AG10803 (cell line): ENCODE measurements at places on chromosomes 6 and 20.

- peak; percentile 29 for DNase-seq
Measured at GRCh38 chr6:125507987-125508655, 206.4 kb upstream of the HDDC2 start.

DNA sequence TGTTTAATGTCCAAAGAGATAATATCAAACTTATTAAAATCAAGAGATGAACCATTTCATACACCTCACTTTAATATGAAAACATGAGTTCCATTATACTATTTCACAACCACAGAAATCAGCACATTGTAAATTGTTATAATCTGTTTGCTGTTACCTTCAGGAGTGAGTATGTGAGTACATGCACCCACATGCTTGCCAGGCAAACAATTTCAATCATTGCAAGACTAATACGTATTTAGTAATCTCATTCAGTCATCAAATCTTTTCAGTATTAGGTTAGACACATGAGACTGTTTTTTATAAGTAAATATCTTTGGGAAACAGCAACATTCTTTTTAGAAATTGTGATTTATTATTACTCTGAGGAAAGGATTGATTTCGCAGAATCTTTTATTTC lies 9.3 kb upstream of the EPM2A start:
- no peak for DNase-seq

- DNase-seq = peak; percentile 3
Measured at GRCh38 chr6:116616737-116617053, 416 bp downstream of the RSPH4A start.

- no peak for DNase-seq
Measured at GRCh38 chr6:133128191-133128590, 113.0 kb upstream of the EYA4 start.

DNA sequence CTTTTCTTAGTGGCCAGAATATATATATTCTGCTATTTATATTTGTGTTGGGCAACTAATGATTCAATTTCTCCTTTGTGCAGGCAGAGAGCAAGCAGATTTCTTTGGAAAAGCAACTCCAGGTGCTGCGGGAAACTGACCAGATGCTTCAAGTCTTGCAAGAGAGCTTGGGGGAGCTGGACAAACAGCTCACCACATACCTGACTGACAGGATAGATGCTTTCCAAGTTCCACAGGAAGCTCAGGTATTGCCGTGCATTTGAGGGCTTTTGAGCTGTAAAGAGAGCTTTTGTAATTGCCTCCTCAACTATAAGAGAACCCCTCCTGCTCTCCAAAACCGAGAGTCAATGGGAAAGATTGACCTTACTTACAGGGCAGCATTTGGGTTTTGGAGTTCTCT lies 203.5 kb downstream of the UTRN start:
- no peak for DNase-seq

DNA sequence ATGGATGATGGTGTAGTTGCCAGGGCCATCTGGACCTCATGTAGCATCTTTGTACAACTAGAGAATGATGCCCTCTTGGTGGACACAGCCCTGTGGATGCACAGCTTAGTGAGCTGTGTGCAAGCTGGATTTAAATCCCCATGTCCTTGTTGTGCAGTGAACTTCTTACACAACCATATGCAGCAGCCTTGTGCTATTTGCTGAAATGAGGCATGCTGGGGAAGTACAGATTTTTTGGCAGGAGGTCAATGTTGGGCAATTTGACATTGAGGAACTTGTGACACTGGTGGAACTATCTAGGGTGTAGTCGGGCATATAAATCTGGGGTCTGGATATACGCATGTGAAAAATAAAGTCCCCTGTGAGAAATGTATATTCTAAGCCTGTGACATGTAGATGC lies 5.8 kb upstream of the CDC5L start:
- DNase-seq = peak; percentile 36

GRCh38 chr6:167827583-167828324 lies 1.0 kb downstream of the AFDN start:
- DNase-seq = peak; percentile 40

DNA sequence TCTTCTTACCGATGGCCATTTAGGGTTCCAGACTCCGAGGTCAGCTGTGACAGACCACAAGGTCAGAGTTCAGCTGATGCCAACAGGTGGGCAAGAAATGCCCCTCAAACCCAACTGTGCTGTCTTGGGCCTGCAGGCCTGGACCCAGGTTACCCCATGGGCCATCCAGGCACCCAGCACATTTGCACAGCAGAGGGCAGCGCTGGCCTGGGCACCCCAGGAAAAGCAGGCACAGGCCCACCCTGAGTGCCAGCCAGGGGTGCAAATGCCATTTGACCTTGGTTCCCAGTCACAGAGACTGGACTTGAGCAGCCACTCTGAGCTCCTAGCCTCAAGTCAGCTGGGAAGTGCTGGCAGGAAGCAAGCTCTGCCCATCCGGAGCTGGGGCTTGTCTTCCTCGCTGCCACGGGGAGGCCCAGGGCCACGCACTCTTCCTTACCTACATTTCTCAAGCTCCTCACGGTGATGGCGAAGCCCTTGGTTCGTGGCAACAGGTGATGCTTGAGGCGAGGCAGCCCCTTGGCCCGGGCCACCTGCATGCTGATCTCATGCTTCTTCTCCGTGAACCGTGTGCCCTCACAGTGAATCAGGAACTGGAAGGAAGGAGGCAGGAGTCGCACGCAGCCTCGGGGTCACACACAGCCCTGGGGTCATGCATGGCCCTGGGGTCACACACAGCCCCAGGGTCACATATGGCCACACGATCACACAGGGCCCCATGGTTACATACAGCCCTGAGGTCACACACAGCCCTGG lies 120.8 kb downstream of the AGPAT4 start:
- DNase-seq = no peak

DNA sequence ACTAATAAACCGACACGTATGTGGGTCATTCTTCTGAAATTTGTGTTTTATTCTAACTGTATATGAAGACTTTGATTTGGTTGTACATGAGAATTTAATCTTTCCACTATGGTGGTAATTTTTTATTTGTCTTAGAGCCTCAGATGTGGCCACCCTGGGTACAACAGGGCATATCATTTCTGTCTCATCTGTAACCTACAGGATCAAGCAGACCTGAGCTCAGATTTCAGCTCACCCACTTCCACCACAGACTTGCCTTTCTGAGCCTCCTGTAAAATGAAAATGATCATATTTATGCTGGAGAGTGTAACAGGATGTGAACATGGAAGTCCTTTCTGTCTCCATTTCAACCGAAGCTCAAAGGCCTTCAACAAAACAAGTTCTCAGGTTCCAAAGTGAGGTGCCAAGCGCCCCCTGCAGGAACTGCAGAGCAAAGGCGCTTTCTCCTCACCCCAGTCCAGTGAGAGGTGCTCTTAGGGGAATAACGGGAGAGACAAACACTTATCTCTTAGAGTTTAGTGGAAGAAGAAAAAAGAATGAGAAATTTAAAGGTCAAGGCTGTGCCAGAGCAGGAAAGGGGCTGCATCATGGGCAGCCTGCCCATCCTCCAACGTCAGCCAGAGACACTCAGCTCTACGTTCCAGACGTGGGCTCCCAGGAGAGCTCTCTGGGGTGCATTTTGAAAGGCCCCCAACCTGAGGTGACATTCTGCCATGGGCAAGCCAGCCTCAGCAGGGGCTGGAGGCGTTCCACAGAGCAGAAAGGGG lies 23.0 kb upstream of the CD24 start:
- DNase-seq = peak; percentile 64

DNA sequence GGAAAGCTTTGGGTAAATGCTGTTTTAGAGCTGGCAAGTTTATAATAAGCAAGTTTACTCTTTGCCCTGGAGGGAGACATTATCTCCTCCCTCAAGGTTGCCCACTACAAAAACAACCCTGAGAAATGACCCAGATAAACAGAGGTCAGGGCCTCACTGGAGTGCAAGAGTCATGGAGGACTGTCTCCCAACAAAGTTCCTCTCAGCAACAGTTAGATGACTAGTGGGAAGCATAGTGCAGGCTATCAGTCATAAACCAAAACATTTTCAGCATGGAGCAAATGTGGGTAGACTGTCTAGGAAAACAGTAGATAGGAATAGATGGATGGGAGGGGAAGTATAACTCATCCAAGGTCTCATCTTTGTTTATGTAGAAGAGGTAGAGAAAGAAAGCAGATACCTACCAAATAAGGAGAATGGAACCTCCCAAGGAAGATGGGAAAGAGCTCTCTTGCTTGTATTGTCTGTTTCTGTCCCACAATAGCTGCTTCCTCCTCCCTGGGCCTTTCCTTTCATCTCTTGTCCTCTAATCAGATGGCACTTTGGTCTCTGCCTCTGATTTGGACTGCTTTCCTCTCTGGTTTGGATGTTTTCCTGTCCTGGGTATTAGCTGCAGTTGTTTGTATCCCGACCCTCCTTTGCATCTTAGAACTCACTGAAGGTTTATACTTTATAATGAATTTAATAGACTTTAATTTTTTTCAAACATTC lies 95.4 kb downstream of the WASF1 start:
- DNase-seq = no peak

DNA sequence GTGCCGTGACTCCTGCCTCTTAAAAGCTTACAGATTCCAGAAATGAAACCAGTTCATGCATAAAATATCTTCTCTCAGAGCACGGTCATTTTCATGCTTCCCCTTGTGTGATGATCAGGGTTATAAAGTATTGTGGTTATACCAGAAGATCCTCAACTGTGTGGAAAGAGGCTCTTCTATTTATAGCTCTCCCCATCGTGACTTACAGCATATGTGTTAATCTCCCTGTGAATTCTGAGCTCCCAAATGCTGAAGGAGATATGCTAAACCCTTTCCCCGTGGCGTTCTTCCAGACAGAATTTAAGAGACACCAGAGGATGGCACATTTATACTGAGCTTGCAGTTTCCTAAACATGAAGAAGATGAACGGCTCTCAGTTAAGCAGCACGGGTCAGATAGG lies 158.8 kb downstream of the CDH26 start:
- peak; percentile 85 for DNase-seq

GRCh38 chr6:53931086-53931485 lies 136.3 kb downstream of the LRRC1 start:
- no peak for DNase-seq

DNA sequence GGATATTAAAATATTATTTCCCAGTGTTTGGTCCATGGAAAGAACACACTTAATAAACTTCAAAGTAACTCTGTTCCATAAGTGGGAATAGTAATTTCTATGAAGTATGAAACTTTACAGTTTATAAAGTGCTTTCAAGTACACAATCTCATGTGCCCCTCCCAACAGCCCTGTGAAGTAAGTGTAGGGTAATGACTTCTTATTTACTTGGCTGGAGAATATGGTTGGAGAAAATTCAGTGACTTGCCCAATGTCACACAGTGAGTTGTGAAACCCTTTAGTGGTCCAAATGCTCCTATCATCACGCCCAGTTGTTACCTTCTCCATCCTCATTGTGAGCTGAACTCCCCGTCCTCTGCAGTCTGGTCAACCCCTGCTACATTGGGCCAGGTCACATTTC lies 141.2 kb downstream of the PDE7B start:
- no peak for DNase-seq

- DNase-seq = no peak
Measured at GRCh38 chr20:23634044-23634801, 3.5 kb downstream of the CST3 start.

DNA sequence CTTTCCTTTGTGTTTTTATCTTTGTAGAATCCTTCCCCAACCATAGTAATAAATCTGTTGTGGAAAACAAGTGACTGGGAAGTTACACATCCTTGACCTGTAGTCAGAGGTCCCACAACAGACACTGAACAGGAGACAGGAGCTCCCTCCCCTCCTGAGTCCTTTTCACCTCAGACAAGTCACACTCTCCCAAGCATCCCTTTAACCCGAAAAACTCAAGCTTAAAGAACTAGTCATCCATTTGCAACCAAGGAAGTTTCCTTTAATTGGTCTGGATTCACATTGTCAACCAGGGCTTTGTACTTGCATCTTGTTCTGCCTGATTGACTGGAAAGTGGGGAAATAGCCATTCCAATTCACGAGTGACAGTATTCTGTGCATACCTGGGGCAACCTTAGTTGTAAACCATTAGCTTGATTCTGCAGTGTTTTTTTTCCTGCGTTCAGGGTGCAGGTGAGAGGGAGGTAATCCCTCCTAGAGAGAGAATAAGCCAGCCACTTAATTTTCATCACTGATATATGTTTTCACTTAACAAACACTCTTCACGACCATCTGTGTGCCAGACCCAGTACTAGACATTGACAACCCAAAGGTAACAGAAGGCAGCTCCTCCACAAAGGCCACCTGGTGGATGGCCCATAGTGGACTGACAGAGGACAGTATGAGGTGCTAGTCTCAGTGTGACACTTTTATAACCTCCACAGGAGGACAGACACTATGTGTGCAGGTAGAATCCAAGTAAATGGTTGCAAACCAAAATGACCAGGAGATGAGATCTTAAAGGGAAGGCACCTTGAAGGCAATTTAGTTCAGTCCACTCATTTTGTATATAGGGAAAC lies 112.4 kb downstream of the SLX4IP start:
- no peak for DNase-seq

GRCh38 chr6:44851176-44851575 lies 463.7 kb downstream of the CDC5L start:
- DNase-seq = peak; percentile 78

DNA sequence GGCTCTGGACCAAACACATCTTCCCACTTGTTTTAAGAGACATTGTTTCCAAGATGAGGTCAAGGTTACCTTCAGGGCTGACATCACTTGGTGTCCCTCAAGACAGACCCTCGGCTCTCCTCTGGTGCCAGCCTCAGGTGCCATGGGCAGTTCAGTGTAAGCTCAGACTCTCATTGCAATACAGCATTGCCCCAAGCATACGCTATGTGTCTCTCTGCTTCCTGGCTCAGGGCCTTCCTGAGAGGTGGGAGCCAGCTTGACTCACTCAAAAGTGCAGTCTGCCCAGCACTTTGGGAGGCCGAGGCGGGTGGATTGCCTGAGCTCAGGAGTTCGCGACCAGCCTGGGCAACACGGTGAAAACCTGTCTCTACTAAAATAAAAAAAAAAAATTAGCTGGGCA lies 51.7 kb downstream of the SLC24A3 start:
- DNase-seq = no peak

DNA sequence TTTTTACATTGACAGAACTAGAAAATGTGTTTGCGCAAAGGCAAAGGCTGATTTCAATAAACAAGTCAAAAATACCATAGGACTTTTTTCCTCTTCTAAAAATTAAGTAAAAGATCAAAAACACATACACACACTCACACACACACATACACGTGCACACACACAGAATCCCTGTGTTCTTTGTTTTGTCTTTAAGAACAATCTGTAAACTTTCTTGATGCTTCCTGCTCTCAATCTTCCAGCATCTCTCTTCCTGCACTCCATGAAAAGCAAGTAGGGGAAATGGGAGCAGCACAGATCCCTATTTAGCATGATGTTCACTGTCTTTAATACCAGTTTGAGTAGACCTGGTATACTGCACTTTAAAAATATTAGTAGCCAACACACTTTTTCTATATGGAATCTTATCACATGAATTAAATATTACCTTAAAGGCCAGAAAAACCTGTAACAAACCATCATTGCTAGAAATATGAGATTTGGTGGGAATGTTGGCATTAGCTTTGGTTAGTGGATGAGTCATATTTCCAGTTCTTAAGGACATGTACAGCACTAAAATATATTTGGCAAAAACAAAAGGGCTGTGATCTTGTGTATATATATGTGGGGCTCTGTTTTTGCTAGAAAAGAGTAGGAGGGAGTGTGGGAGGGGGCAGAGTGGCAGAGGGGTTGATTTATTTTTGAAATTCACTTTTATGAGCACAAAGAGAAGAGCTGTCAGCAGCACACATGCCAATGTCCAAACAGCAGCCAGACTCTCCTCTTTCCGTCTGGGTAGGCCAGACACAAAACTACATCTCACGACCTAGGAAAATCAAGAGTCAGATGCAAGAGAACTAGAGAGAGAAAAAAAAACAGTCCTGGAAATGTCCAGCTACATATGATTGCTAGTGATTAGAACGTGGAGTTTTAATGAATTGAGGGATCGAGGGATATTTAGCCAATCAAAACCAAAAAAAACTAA lies 4.6 kb downstream of the PTPRK start:
- DNase-seq = peak; percentile 44

- DNase-seq = no peak
Measured at GRCh38 chr6:142331601-142332000, 29.8 kb downstream of the ADGRG6 start.
